Effector CD8-positive, alpha-beta T cell (primary cell): ENCODE measurements at places on chromosomes 6 and 20.

DNA sequence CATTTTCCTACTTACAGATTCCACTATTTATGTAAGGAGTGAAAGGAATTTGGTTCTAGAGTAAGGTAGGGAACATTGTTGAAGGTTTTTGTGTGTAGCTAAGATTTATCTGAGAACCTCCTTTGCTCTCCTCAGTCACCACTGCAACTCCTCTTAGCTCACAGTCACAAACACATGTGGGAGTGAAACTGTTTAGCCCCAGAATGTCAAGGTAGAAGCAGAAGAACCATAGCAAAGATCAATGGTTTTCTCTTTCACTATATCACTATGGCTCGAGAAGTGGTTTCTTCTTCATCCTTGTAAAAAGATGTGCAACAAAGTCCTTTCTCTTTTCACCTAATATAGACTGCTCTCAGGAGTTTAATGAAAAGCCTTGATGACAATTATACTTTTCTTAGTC lies 6.5 kb upstream of the DEFB112 start:
- DNase-seq, result no peak

DNA sequence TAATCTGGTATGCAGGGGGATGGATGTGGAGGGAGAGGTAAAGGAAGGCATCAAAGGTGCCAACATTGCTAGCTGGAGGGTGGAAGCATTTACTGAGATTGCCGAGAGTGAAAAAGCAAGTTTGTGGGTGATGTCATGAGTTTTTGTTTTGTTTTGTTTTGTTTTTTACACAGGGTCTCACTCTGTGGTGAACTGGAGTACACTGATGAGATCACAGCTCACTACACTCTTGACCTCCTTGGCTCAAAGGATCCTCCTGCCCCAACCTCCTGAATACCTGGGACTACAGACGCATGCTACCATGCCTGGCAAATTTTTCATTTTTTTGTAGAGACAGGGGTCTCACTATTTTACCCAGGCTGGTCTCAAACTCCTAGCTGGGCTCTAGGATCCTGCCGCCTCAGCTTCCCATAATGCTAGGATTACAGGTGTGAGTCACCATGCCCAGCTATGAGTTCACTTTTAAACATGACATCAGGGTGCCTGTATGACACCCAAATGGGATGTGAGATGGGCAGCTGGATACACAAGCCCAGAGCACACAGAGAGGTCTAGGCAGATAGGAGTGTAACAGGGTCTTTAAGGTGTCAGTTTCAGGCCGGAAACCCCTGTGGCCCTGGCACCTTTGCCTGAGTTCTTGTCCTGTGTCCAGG lies 35.1 kb upstream of the HMGA1 start:
- DNase-seq, result no peak

DNA sequence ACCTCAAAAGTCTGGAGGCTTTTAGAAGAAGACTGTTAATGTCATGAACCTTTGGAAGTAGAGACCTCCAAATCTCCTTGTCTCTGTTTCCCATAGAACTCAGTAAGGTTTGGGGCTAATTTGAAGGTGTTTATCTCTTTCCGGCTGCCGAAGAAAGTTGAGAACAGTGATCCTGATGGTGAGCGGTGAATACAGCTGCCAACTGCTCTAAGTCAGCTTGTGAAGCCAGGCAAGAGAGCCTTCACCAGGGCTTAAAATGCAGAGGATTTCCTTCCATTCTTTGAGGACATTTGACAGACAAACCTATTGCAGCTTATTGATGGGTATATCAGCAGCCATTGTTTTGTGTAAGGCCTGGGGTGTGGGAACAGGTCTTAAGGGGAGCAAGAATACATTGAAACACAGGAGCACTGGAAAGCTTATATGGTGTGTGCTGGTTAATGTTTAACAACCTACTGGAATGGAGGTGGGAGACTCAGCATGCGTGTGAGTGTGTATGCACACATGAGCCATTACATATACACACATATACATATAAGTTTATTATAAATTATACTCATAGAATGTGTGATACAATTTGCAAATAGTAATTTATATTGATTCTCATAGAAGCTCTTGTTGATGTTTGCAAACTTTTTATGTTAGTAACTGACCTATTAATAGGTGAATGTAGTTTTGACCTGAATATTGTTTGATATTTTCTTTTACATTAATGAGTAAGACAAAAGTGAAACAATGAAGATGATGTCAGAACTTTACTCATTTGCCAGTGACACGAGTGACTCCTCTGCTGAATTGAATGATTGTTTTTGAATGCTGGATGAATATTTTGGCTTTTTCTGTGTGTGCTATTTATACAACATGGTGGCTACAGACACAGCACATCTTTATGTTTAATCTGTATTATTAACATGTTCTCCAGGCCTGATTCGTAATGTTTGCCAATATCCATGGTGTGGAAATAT lies 18.1 kb downstream of the PLEKHG1 start:
- no peak for DNase-seq

DNA sequence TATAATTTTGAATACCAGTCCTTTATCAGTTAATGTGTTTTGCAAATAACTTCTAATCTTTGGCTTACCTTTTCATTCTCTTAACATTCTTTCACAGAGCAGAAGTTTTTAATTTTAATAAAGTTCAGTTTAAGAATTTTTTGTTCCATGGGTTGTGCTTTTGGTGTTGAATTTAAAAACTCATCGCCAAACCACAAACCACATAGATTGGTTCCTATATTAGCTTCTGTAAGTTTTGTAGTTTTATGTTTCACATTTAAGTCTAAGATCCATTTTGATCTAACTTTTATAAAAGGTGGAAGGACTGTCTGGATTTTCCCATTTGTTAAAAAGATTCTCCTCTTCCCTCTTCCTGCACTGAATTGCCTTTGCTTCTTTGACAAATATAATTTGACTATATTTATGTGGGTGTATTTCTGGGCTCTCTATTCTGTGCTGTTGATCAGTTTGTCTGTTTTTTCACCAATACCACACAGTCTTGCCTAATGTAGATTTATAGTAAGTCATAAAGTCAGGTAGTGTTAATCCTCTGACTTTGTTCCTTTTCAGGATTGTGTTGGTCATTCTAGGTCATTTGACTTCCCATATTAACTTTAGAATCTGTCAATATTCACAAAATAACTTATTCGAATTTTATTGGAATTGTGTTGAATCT lies 17.5 kb upstream of the SDCBP2 start:
- no peak for DNase-seq

DNA sequence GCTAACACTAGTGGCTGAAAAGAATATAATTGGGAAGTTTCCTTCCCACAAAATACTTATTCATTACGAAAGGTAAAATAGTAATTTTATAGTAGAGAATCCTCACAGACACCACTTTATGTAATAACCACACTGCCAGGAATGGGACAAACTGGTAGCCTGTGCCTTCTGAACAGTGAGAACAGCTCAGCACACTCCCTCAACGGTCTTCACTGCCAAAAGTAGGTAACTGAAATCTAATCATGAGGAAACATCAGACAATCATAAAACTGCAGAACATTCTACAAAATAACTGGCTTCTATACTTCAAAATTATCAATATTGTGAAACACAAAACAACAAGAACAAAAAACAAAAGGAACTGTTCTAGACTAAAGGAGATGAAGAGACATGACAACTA lies 44.1 kb downstream of the NUP153 start:
- no peak for DNase-seq

DNA sequence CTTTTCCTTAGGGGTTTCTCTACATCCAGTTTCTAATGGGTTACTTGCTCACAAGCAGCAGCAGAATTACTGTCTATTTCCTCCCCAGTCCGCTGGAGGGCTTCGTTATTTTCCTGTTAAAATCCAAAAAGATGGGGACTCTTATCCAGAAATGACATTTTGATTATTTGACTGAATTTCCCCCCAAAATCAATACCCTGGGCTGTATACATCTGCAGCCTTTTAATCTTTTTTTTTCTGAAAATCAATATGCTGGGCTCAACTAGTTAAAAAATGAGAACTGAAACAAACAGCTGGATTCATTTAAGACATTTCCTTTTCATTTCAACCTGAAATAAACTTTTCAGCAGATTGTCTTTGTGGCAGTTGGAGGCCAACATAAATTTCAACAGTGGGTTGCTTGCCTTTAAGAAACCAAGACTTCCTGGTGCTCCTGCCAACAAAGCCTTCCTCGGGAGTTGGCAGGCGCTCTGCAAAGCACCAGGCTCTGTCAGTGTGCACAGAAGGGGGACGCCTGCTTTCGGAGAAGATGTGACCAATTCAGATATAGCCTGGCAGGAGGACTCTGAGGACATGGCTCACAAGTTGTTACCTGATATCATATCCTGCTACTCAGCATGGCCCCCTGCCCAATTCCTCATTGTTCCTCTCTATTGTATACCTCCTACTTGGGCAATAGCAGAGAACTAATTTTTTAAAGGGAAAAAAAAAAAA lies 204.7 kb upstream of the ARG1 start:
- no peak for DNase-seq
